Fibroblast of skin of right quadriceps (primary cell): ENCODE measurements at places on chromosomes 11 and 22.
A peak's percentile ranks its signal among the peaks of the same experiment; 100 is the strongest.

GRCh38 chr22:40727964-40728615 is 48.8 kb downstream of the MCHR1 start:
- no peak for DNase-seq

DNA sequence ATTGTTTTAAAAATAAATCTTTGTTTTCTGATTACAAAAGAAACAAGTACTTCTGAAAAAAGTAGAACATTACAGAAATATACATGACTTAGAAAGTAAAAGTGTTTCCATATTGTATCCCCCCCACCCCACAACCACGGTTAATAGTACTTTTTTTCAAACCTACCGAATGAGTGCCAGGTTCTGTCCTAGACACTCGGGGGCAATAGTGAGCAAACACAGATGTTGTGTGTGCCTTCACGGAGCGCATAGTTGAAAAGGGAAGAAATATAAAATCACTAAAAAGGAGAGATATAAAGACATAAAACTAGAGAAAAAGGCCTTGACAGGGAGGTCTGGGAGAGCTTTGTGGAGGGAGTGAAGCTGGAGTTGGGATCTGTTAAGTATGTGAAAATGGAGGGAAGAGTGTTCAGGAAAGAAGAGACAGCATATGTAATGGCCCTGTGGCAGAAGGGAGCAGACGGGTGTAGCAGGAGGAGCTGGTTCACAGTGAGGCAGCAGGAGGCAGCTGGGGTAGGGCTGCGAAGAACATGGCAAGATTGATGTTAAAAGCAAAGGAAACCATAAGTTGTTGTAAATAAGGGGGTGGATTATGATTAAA is 42.1 kb upstream of the ALX4 start:
- no peak for DNase-seq

DNA sequence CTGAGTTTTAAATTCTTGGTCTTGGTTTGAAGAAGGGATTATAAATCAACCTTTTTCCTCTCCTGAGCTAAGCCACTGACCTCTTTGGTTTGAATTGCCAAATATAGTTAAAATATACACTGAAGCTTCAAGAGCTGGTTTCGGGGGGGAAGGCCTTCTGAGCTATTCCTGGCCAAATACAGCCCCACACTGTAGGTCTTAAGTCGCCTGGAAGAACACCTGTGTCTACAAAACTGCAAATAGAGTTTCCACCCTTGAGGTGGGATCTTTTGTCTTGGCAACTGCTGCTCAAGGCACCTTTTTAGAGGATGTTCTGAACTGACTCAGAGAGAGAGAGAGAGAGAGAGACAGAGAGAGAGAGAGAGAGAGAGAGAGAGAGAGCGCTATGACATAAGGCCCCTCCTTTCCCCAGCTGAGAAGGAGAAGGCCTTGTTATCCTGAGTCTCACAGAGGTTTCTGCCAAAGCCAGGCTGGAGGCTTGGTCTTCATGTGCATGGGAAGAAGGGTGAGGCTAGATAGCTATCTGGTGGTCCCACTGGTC is 5.5 kb downstream of the ADM start:
- DNase-seq = peak; percentile 59

DNA sequence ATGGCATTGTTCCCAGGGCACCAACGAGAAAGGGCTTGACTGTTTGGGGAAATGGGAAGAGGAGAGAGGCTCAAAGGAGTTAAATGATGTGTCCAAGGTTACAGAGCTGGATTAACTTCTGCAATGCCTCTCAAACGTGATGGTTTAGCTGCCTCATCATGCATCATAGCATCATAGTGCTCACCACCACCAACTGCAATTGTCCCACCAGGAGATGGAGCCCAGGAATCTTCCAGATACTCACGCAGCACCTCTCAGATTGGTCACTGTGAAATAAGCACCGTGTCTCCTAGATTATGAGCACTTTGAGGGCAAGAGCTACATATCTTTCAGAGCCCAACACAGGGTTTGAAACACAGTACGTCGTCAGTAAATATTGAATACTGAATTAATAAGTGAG is 69.2 kb downstream of the PRSS23 start:
- DNase-seq = no peak

DNA sequence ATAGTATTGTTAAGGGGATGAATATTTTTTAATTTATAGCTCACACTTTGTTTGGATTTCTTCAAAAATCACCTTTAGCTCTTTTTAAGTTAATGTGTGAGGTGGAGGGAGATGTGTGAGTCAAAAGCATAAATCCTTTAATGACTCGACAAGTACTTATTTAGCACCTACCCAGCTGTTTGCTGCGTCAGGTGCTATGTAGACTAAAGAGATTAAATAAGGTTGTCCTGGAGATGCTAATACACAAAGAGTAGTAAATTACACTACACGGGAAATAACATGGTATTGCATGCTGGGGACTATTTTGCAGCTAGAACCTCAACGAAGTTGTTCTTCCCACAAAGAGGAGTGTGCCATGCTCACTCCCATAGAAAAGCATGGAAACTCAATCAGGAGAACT is 583.3 kb upstream of the TENM4 start:
- DNase-seq = no peak

GRCh38 chr22:40043081-40043480 is 48.3 kb downstream of the FAM83F start:
- peak; percentile 36 for DNase-seq
